ENCODE measurements at places on chromosomes 13 and 19.

DNA sequence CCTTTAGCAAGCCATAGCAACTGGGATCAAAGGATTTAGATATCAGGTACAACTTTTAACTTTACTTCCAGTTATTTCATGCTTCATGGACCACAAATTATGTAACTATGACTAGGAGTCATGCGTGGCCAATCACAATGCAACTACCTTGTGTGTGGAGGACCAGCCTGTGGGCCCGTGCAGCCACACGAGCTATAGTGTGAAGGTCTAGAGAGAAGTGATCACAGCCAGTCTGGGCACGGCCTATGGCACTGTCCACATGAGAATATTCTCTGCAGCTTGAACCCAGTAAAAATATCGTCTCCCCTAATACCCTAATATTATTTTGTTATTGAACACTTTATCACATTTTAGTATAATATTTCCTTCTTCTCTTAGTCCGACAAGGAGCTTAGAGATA lies 464.9 kb upstream of the MIR17HG start:
- DNase-seq = no peak

GRCh38 chr13:52393572-52394357 lies 12.2 kb downstream of the THSD1 start:
- no peak for DNase-seq

DNA sequence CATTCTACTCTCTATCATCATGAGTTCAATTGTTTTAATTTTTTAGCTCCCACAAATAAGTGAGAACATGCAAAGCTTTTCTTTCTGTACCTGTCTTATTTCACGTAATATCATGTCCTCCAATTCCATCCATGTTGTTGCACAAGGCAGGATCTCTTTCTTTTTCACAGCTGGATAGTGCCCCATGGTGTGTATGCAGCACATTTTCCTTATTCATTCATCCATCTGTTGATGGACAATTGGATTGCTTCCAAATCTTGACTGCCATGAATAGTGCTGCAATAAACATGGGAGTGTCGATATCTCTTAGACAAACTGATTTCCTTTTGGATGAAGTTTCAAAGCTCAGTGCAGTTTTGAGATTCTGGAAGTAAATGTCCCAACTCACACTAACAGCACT lies 326.9 kb downstream of the FGF9 start:
- no peak for DNase-seq

DNA sequence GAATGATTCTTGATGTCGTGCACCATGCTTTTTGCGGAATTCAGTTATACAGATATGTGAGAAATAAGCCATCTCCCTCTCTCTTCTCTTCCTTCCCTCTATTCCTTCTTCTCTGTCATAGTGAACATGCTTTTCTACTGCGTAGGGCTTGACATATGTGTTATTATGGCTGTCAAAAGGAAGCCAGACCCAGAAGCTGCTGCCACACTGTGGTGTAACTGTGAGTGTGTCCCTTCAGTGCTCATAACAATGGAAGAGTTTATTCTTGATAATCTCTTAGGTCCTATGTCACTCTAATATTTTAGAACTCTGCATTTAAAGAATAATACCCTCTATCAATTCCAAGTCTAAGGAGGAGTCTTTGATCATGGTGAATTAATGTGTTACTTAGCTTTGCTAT lies 208.9 kb upstream of the TMTC4 start:
- DNase-seq = no peak

- DNase-seq = no peak
These were observed 3.2 kb downstream of the ERF start for GRCh38 chr19:42251572-42252358.

DNA sequence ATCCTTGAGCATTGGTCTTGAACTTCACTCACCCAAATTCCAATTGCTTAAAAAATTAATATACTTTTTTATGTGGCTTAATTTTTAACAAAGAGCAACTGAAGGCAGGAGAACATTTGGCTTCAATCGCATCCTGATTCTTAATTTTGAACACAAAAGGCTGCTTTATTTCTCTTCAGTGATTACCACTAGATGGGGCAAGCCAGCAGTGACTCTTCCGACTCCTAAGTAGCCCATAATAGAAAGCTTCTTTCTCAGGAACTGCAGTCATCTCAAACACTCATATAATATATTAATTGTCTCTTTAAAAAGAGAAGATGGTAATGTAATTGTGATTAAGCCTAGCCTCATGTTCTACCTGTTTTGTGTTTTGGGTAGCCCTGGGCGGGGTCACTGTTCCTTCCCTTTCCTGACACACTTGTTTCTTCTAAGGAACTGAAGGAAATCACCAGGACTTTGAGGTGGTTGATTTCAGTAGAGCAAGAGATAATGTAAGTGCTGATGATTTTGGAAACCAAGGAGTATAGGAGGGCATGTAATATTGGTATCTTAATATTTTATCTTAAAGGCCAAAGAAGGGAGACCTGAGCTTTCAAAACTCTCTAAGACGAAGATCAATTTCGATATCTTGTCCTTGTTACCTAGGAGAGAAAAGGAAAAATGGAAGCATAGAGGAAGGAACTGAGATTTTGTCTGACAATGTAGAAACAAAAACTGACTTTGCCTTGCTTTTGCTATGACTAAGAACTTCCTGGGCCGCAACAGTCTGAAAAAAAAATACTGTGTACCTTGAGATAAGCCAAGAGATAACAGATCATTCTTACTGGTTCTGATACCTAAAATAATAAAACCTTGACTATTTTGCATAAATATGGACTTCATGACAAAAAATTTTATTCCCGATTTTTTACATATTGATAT lies 73.1 kb downstream of the TNFSF13B start:
- peak; percentile 39 for DNase-seq

GRCh38 chr13:59873856-59874255 lies 289.9 kb downstream of the DIAPH3 start:
- no peak for DNase-seq

DNA sequence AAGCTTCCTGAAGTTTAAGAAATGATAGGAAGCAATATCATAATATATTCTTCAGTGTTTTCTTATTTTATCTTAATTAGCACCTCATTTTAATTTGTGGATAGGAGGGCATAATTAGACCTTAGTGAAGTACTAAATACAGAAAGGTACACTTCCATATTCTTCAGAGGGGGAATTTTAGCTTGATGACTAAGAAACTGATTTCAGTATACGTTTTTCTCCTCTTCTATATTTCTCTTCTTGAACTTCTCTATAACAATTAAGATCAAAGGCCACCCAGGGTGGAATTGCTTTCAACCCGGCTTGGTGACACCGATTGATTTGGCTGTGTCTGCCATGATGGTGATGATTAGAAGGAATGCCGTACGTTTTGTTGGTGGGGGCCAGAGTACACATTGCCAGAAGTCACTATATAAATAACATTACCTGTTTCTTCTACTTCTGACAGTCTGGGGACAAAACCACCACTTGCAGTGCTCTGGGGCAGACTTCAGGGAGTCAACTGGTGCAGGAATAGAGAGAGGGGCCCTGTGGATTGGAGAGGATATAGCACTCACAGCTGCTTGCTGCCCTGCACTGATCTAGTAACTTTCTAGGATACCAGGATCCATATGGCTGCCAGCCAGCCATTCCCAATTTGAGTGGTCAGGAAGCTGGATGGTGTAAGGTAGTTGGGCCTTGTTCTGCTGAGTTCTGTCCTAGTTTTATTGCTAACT lies 73.8 kb downstream of the SPATA13 start:
- no peak for DNase-seq

- no peak for DNase-seq
These were observed 57.9 kb upstream of the C1QTNF9 start for GRCh38 chr13:24251525-24251924.

- DNase-seq = no peak
These were observed 4.0 kb downstream of the MAG start for GRCh38 chr19:35295792-35296462.

- DNase-seq = no peak
These were observed 135.5 kb upstream of the RNF113B start for GRCh38 chr13:98312606-98313005.

DNA sequence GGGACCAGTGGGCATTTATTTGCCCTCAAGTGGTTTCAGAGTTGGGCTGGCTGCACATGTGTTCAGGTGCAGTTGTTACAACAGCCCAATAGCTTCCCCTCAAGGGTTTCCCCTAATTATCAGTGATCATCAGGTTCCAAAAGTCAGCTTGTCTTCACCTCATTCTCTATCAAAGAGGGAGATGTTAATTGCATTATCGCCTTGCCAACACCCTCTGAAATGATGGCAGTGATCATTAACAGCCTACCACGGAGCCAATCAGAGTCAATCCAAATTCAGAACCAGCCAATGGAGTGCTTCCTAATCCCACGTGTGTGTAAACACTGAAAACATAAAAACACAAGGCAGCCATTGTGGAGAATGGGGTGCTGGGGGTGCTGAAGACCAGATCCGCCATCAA lies 248.4 kb upstream of the ZNF507 start:
- no peak for DNase-seq

DNA sequence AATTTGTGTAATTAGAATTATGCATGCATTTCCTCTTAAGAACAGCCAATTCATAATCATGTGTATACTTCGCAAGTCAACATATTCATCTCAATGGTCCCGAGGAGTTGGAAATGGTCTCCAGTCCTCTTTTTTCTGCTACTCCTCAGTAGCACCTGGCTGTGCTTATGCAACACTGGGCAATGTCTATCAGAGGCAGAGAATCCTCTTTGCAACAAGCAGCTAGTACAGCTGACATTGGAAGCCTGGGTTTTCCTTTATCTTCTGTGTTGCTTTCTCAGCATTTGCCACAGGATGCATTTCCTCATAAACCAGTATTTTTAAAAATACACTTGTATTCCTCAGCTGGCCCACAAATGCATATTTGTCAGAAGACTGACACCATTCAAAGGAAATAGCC lies 405.3 kb upstream of the GPC6 start:
- DNase-seq = no peak

DNA sequence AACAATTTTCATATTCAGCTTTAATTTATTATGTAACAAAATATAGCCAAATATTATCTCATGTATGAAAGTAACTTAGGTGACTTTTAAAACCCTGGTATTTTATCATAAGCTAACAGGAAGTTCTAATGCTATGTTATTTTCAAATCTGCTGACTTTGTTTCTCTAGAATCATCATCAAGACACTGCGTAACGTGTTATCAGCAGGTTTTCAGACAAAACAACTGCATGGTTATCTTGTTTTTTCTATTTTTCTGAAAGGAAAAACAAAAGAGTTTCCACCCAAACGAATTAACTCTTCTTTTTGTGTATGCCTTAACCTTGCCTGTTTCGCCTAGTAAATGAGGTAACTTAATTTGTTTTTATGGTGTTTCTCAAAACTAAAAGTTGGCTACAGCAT lies 156.3 kb downstream of the TBC1D4 start:
- no peak for DNase-seq
